ENCODE measurements at places on chromosomes 12 and 14.

DNA sequence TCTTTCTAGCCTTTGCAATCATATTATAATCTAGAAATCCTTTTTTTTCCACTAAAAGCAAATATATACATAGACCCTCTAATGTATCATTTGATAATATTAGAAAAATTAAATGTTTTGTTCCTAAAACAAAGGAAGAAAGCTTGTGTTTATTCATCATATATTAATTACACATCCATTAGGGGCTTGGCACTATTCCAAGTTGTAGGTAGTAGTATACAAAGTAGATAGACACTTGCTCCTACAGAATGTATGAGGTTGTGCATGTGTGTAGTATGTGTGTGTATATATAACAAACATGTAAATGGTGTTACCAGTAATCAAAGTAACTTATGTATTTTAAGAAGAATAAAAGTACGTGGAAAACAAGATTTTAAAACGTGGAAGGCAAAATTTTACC is 15.0 kb upstream of the KCNMB4 start:
- DNase-seq = no peak

GRCh38 chr12:75481774-75482173 is 1.2 kb downstream of the GLIPR1 start:
- DNase-seq = no peak

- no peak for DNase-seq
Measured at GRCh38 chr14:61891810-61892209, 129.6 kb downstream of the SNAPC1 start.

GRCh38 chr14:36662543-36663403 is 1.1 kb downstream of the PAX9 start:
- no peak for DNase-seq

GRCh38 chr12:118371321-118372282 is 1.1 kb downstream of the TAOK3 start:
- no peak for DNase-seq

GRCh38 chr12:103731539-103731938 is 109.5 kb downstream of the NT5DC3 start:
- no peak for DNase-seq

GRCh38 chr14:89455412-89455811 is 38.4 kb upstream of the FOXN3 start:
- DNase-seq = no peak
